ENCODE measurements at places on chromosomes 4 and X.

DNA sequence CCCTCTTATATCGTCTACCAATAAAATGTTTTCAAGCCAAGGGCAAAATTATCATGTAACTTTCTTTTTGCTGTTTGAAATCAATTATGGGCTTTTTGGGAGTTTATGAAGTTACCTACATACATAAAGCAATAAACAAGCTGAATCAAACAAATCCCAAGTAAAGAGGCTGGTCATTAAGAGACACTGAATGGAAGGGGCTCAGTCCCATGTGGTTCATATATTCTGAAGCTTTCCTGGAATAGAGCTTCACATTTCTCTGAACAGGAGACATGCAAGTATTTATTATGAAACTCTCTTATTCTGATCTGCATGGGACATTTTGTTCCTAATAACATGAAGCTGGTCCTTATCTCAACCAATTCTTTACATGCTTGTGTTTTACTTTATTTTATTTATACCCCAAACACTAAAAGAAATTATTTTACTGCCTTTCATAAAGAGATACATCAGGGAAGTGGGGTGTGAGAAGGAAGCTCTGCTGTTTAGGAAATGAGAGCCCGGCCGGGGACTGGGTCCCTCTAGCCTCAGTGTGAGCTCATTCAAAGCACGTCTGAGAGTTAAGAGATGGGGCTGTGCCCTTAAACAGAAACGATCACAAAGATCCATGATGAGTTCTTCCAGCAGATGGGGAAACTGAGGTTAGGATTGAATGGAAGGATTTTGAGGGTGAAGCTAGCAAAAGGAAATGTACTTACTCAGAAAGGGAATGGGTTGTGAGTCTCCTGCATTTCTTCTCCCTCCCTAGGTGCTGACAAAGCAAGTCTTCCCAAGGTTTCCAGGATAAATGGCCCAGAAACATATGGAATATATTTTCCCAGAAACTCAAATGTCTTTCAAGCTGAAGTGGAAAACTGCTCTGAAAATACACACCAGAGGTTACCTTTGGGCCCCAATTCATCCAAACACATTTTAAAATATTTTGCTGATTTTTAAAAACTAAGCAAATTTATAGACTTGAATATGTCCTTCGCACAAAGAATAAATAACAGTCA lies 93.1 kb upstream of the LNX1 start:
- no peak for DNase-seq

DNA sequence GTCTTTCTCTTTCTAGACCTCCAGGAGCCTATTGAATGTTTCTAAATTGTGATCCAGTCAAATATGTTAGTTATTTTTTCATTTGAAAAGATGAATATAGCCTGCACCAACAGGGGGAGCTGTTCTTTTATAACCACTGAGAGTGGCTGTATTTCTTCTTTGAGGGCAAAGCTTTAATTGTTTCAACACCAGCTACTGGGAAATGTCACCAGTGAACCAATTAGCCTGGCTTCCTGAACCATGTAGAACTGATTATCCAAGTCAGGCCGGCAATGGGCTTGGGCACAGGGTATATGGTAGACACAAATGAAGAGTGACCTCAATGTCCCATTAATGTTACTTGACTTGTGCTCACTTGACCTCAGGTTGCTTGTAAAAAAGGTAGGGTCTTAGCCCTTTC lies 4.8 kb upstream of the DAPP1 start:
- DNase-seq: no peak

DNA sequence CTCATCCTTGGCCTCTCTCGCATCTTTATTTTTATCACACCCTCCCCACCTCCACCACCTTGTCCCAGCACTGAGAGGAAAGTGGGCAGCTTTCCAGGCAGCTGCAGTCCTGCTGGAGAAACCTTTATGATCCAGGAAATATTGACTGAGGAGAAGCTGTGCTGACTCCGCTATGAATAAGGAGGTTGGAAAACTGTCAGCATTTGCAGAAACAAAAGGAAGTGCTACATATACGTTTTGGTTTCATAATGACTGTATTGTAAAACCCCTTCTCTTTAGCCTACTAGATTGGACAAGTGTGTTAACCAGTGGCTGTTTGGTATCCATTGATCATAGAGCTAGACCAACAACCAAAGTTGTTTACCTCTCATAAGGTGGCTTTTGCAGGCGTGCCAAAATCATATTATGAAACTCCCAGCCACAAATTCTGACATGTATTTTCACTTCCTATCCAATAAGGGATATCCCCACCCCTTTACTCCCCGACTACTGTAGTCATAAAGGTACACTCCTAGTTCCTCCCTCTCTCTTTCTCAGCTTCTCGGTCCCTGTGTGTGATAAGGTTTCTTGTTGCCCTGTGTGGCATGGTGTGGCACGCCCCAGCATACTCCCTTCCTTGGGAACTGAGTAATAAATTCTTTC lies 88.4 kb downstream of the GPR143 start:
- no peak for DNase-seq

GRCh38 chr4:87451537-87451936 lies 29.2 kb downstream of the NUDT9 start:
- no peak for DNase-seq

- DNase-seq: no peak
These were observed 40.0 kb downstream of the HADH start for GRCh38 chr4:108029731-108030130.

DNA sequence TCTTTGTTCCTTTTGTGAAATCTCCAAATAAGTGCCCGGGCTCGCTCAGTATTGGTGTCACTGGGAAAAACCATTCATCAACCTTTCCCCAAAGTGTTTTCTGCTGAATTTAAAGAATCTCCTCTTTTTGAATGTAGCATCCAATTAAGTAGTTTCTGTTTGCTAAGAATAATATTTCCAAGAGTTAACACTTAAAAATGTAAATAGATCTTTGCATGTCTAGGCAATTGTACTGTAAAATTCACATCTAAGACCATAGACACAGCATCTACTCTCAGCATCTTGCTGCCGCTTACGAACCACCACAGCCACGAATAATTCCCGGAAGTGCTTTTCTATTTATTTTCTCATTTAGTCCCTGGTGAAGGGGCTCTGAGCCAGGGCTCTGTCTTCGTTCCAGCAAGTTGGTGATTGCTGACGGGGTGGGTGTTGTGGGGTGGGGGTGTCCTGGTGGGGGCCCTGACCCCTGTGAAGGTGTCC lies 1.4 kb downstream of the NSG1 start:
- DNase-seq: no peak

GRCh38 chrX:11419102-11419501 lies 125.9 kb downstream of the AMELX start:
- no peak for DNase-seq

DNA sequence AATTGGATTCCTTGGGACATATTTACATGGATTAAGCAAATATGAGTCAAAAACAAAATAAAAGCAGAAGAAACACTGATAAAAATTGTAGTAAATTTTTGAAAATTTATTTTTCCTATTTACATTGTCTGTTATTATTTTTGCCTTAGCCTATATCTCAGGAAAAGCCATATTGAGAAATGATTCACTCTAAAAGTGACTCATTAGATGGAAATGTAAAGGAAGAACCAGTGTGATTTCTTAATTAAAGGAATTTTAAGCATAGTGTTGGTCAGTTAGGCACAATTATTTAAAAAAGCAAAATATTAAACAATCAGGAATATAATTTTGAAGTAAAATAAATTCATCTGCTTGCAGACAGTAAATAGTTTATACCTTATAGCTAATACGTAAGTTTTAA lies 167.4 kb upstream of the NAP1L5 start:
- no peak for DNase-seq

GRCh38 chr4:33579951-33580350 lies 2664.4 kb downstream of the ARAP2 start:
- DNase-seq: no peak

DNA sequence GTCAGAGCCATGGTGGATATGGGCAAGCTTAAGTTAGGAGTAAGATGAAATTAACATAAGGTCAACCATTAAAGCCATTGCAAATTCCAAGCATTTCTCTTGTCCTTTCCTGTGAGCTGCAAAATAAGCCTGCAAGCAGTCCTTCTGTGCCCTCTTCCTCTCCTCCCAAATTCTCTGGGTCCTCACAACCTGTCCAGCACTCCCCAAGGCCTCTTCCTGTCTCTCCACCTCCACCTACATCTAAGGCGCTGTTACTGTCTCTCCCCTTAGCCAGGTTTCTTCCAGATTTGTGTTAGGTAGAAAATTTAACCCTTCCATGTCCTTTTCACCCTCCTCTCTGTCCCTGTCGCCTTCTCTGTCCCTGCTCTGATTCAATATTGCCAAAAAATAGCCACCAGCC lies 22.2 kb downstream of the ETDC start:
- no peak for DNase-seq

DNA sequence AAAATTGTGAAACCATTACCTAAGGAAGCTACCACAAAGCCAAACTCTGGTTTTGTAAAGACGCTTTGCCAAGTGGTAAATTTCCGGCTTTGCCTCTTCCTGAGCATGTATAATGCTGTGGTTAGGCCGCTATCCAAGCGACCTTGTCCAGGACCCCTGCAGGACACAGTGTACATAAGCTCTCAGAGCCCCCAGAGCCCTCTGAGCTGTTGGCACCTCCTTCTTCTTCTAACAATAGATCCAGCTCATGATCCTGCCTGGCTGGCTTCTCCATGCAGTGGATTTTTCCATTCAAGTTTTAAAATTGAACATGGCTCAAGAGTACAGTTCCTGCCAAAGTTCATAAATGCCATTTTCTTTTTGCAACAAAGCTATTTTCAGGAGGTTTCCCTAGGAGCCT lies 326.7 kb downstream of the MAPK10 start:
- no peak for DNase-seq

DNA sequence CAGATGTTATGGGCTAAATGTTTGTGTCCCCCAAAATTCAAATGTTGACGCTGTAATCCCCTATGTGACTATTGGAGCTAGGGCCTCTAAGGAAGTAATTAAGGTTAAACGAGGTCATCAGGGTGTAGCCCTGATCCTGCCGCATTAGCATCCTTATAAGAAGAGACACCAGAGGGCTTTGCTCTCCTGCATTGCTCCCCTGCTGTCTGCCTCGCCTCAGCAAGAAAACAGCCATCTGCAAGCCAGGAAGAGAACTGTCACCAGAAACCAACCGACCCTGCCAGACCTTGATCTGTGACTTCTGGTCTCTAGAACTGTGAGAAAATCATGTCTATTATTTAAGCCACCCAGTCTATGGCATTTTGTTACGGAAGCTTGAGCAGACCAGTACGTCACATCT lies 331.9 kb downstream of the DCTD start:
- DNase-seq: no peak

GRCh38 chr4:110641218-110641617 lies 18.3 kb upstream of the PITX2 start:
- no peak for DNase-seq

DNA sequence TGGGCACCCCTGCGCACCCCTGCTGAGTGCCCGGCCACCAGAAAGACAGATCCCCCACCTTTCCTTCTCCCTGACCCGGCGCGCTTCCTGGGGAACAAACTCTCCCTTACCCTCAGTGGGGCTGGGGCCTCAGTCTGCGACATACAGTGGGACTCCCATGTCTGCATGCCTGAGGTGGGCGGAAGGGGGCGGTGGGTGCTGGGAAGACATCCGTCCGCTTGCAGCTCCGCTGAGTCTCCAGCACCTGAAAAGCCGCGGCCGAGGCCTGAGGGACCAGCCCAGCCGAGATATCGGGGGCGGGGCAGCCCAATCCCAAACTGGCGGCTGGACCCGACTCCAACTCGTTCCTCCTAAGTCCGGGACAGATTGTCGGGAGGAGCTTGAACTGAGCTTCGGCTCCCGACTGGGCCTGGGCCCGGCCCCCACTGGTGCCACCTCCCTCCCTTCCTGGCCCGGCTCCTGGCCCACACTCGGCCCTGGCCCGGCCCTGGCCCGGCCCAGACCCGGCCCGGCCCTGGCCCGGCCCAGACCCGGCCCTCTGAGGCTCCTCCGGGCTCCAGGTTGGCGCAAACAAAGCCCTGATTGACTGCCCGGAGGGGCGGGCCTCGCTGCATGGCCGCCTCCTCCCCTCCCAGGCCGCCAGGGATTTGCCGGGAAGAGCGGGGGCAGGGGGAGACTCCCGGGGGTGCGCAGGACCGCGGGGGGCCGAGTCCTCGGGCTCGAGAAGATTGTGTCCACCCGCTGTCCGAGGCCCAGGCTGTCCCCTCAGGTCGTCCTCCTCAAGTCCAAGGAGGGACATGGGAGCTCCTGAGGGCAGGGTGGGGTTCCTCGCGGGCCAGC lies 877 bp upstream of the SLC16A2 start:
- DNase-seq: no peak

Data from stimulated activated CD8-positive, alpha-beta memory T cell treated with anti-CD3 and anti-CD28 coated beads, Interleukin-7, amount 100 ng/mL, for 1 hour (primary cell).